OCI-LY7 (cell line): ENCODE measurements at places on chromosomes 7 and 10.
A peak's percentile ranks its signal among the peaks of the same experiment; 100 is the strongest.

- no peak for DNase-seq
Measured at GRCh38 chr10:34613491-34613890, 201.6 kb downstream of the PARD3 start.

GRCh38 chr7:107658467-107658866, 2.2 kb upstream of the SLC26A4 start:
- no peak for DNase-seq

- DNase-seq: no peak
Measured at GRCh38 chr10:102375867-102376266, 19.6 kb upstream of the NFKB2 start.

- peak; percentile 28 for DNase-seq
Measured at GRCh38 chr7:42843205-42843800, 68.6 kb downstream of the C7orf25 start.

DNA sequence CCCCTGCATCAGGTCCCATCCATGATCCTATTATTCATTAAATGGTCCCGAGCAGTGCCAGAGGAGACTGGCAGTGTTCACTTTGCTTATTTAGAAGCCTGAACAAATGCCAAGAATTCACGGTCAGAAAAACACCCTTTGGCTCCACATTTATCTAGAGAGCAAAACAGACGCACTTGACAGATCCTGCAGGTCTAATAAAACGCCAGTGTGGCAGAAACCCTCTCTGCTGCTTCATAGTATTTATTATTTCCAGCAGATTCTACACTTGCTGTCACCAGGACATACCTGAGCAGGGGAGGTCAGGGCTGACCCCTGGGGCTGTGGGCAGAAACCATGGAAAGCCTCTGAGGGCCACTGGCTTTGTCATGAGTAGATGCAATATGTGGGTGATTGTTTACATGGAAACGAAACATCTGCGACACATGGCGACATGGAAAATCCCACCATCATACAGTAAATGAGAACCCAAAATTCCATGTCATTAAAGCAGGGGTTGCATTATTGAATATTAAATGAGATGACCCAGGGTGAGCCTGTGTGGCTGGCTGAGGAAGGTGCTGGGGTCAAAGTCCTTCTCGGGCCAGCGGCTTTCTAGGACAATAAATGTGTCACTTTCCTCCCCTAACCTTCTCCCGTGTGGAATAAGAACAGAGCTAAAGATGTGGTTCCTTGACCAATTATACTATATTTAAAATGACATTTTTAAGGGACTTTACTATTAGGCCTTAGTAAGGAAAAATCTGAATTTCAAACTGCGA, 205.9 kb upstream of the SVIL start:
- DNase-seq: no peak
